ENCODE measurements at places on chromosomes 2 and 18.
A peak's percentile ranks its signal among the peaks of the same experiment; 100 is the strongest.

DNA sequence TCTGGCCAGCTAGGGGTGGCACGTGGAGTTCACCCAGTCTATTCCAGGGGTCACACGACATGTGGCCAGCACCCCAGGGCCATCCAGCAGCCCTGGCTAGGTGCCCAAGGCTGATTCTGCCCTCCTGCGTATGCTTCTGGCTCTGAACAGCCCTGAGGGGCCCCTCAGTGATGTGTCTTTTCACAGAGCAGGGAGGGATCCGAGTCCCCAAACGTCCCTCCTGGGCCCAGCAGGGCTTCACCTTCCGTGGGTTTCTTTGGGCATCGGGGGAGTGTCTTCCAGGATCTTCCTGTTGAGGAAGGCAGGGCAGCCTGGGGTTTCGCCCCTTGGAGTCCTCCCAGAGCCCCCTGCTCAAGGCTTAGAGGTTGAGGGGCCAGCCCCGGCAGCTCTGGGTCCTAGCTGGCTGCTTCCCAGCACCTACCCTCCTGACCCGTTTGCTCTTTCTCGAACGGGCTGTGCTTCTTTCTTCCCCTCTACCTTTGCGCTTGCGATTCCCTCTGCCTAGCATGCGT, 165.9 kb downstream of the DYSF start:
- no peak for DNase-seq

GRCh38 chr2:98897746-98898145, 38.3 kb downstream of the CRACDL start:
- no peak for DNase-seq

GRCh38 chr18:77145364-77145901, 12.8 kb upstream of the MBP start:
- DNase-seq, result no peak

DNA sequence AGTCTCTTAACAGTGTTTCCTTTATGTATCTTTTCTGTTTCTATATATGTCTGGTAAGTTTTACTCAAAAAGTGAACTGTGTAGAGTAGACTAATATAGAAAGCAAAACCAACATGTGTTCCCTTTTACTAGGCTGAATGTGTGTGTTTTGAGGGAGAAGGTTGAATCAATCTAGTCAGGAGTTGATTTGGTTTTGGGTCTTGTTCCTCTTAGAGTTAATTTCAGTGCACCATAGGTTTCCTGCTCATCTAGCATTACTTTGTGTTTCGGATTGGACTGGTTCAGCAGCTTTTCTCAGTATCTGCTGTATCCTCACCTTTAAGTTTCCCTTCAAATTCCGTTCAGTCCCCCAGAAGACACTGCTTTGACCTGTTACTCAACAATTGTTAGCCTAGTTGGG, 52.0 kb upstream of the TRIM43 start:
- no peak for DNase-seq

DNA sequence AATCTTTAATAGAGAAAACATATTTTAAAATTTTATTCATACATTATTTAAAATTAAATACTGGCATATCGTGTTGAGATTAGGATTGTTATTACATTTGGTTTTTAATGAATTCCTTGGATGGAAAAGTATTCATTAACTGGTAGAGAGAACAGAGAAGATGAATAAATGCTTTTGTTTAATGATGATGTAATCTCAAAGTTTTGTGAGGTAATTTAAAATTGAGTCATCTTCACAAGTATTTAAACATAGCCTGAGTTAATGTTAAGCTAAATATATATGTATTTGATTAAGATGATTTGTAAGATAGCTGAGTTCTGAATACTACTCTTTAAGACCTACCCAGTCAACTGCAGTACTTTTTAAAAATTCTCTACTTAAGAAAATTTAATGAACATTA, 713.4 kb upstream of the VRK2 start:
- DNase-seq, result peak; percentile 0

- no peak for DNase-seq
These were observed 45.1 kb upstream of the GPC1 start for GRCh38 chr2:240390091-240391073.

GRCh38 chr2:40041422-40042382, 262.6 kb upstream of the THUMPD2 start:
- DNase-seq, result peak; percentile 64

GRCh38 chr2:69103419-69103818, 90.4 kb downstream of the ANTXR1 start:
- DNase-seq, result no peak

GRCh38 chr2:201132518-201132917, 16.6 kb downstream of the CFLAR start:
- DNase-seq, result no peak

GRCh38 chr2:17918789-17919188, 40.3 kb downstream of the KCNS3 start:
- DNase-seq, result no peak

GRCh38 chr18:13409026-13409425, 190.5 kb downstream of the LDLRAD4 start:
- no peak for DNase-seq

All from fibroblast of skin of scalp (primary cell).